ENCODE measurements at places on chromosomes 1 and 21. TPM values are rescaled to one million over a fixed set of nuclear protein-coding genes. Genes with fewer than 3 reads are reported as not detected.

The LRP8 gene
- 68.1 TPM for total RNA-seq

The LINGO4 gene
- 4.0 TPM for total RNA-seq

The ADAMTSL4 gene
- total RNA-seq: 0.29 TPM

The IPO9 gene
- 70.2 TPM for total RNA-seq

The EVA1C gene
- 10.0 TPM for total RNA-seq

The LRRC53 gene
- total RNA-seq: not detected

The LIPI gene
- not detected for total RNA-seq

The TMEM183A gene
- 50.1 TPM for total RNA-seq
